PC-9 (cell line): ENCODE measurements at places on chromosomes 12 and 14. TPM values are rescaled to one million over a fixed set of nuclear protein-coding genes. Genes with fewer than 3 reads are reported as not detected.

The SLC16A7 gene
- total RNA-seq, result 2.7 and 5.0 TPM in 2 replicates

The GPR68 gene
- total RNA-seq, result not detected in 2 replicates

The PALS1 gene
- 73.7 and 94.7 TPM in 2 replicates for total RNA-seq

The CACNA2D4 gene
- total RNA-seq, result 0.45 TPM in 1 of 2 replicates, not detected in the other

The CLECL1 gene
- not detected in 2 replicates for total RNA-seq

The FOXA1 gene
- 35.4 and 42.6 TPM in 2 replicates for total RNA-seq

The ADCY6 gene
- 48.3 and 61.9 TPM in 2 replicates for total RNA-seq

The TAS2R42 gene
- not detected in 2 replicates for total RNA-seq

DNA sequence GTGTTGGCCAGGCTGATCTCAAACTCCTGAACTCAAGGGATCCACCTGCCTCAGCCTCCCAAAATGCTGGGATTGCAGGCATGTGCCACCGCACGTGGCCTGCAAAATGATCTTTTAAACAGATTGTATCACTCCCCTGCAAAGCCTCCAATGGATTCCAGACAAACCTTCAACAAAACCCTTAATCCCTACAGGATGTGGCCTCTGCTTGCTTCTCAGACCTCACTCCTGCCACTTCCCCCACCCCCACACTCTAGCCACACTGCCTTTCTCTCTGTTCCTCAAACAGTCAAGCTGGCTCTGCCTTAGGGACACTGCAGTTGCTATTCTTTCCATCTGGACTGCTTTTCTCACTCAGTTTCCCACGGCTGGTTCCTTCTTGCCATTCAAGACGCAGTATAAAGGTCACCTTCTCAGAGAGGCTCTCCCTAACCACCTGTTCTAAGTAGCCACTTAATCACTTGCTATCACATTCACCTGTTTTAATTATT lies 47.3 kb upstream of the TMED10 start:
- peak overlapping the region; percentile 42 for H3K27ac ChIP-seq
- peaks cover 62% of the 10 kb centered on the region for H3K4me1 ChIP-seq
- no peak overlapping the region for H3K4me3 ChIP-seq
- peak; percentile 41 for DNase-seq
- H3K27me3 ChIP-seq, result no peaks in the 10 kb centered on the region

- H3K27ac ChIP-seq, result no peak overlapping the region
- no peaks in the 10 kb centered on the region for H3K36me3 ChIP-seq
- peaks cover 28% of the 10 kb centered on the region; the same call in 1 of the 2 replicates for H3K27me3 ChIP-seq
- no peak for DNase-seq
- H3K4me3 ChIP-seq, result no peak overlapping the region
Measured at GRCh38 chr14:89260898-89261297, 156.1 kb downstream of the FOXN3 start.

GRCh38 chr12:72072592-72073212 lies 134.1 kb downstream of the TPH2 start:
- no peaks in the 10 kb centered on the region for H3K27me3 ChIP-seq
- DNase-seq, result no peak

- no peak overlapping the region for H3K4me3 ChIP-seq
- DNase-seq, result no peak
- no peaks in the 10 kb centered on the region for H3K36me3 ChIP-seq
- H3K4me1 ChIP-seq, result no peaks in the 10 kb centered on the region
- no peaks in the 10 kb centered on the region for H3K27me3 ChIP-seq
Measured at GRCh38 chr14:79161571-79161970, 991.4 kb downstream of the NRXN3 start.

DNA sequence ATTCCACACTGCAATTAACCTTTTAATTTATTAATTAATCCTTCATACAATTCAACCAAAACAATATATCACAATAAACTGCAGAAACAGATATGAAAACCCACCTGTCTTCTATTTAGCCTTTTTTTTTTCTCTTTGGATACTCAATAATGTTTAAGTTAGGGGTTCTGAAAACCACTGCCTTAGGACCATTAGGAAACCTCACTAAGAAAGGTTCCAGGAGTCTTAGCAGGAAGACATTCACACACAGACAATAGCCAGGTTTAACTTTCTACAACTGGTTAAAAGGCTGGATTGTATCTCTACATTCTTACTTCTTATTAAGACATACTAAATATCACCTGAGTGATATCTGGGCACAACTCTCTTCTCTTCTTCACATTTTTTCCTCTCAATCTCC lies 3.3 kb downstream of the SEC23A start:
- no peak overlapping the region for H3K4me3 ChIP-seq
- DNase-seq, result no peak
- H3K27me3 ChIP-seq, result no peaks in the 10 kb centered on the region

- no peak for DNase-seq
- H3K4me1 ChIP-seq, result peaks cover 31% of the 10 kb centered on the region
- H3K36me3 ChIP-seq, result no peaks in the 10 kb centered on the region
- no peaks in the 10 kb centered on the region for H3K27me3 ChIP-seq
- peak overlapping the region; percentile 46 for H3K27ac ChIP-seq
- no peak overlapping the region for H3K4me3 ChIP-seq
Measured at GRCh38 chr12:38547586-38547985, 231.0 kb downstream of the ALG10B start.

DNA sequence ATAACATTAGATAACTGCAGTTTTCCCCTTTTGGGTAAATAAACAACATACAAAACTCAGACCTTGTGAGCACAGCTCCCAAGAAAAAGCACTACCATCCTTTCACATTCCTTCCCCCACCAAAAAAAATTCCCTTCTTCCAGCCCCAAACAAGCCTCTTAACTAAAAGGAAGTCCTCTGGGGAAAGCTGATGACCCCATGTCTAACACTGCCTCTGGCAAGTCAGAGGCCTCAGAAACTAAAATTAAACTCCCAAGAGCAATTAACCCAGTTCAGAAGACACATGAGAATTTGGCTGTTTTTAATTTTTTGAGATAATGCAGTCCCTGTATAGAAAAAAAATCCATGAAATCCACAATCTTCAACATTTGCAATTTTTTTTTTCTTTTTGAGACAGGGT lies 127.7 kb downstream of the SPTSSA start:
- H3K4me1 ChIP-seq, result peaks cover 19% of the 10 kb centered on the region
- DNase-seq, result no peak
- H3K27ac ChIP-seq, result no peak overlapping the region
- no peak overlapping the region for H3K4me3 ChIP-seq
- no peaks in the 10 kb centered on the region for H3K27me3 ChIP-seq
- no peaks in the 10 kb centered on the region for H3K36me3 ChIP-seq

GRCh38 chr12:2054091-2055018 lies 1.6 kb downstream of the CACNA1C start:
- DNase-seq, result no peak
- no peak overlapping the region for H3K4me3 ChIP-seq
- H3K27ac ChIP-seq, result no peak overlapping the region
- H3K36me3 ChIP-seq, result no peaks in the 10 kb centered on the region

GRCh38 chr12:105705765-105706164 lies 375.3 kb downstream of the C12orf75 start:
- no peaks in the 10 kb centered on the region for H3K36me3 ChIP-seq
- no peak overlapping the region for H3K4me3 ChIP-seq
- H3K27ac ChIP-seq, result no peak overlapping the region
- no peaks in the 10 kb centered on the region for H3K27me3 ChIP-seq
- peaks cover 17% of the 10 kb centered on the region for H3K4me1 ChIP-seq

- no peaks in the 10 kb centered on the region for H3K27me3 ChIP-seq
- DNase-seq, result no peak
- H3K4me1 ChIP-seq, result no peaks in the 10 kb centered on the region
Measured at GRCh38 chr14:30935445-30935844, 61.1 kb downstream of the COCH start.

GRCh38 chr14:88831284-88831683 lies 6.8 kb downstream of the TTC8 start:
- H3K27ac ChIP-seq, result no peak overlapping the region
- no peaks in the 10 kb centered on the region for H3K27me3 ChIP-seq
- H3K4me3 ChIP-seq, result no peak overlapping the region
- H3K36me3 ChIP-seq, result no peaks in the 10 kb centered on the region
- H3K4me1 ChIP-seq, result no peaks in the 10 kb centered on the region

GRCh38 chr12:12663644-12664294 lies 32.2 kb downstream of the GPR19 start:
- H3K27ac ChIP-seq, result no peak overlapping the region
- no peaks in the 10 kb centered on the region for H3K27me3 ChIP-seq

- H3K4me3 ChIP-seq, result no peak overlapping the region
- peaks cover 15% of the 10 kb centered on the region for H3K4me1 ChIP-seq
- H3K27me3 ChIP-seq, result no peaks in the 10 kb centered on the region
- H3K27ac ChIP-seq, result no peak overlapping the region
Measured at GRCh38 chr12:116537101-116537904, 21.9 kb upstream of the MAP1LC3B2 start.

- no peak for DNase-seq
- no peak overlapping the region for H3K27ac ChIP-seq
- H3K4me1 ChIP-seq, result no peaks in the 10 kb centered on the region
- H3K4me3 ChIP-seq, result no peak overlapping the region
Measured at GRCh38 chr12:108047071-108047550, 82.0 kb upstream of the WSCD2 start.

DNA sequence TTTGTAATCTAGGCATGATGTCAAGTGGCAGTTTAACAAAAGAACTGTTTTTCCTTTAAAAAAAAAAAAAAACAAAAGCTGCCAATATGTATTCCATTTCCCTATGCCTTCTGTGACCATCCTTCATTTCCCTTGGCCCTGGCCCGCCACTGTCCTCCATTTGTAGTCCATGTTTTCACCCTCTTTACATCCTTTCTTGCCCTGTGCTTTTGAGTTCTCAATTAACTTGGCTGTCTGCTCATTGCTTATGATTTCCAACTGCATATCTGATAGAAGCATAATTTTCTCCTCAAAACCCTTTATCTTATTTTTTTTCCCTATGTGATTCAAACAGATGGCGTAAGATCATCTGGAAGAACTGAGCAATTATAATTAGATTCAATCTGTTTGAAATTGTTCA lies 297.5 kb downstream of the NAV3 start:
- no peaks in the 10 kb centered on the region for H3K4me1 ChIP-seq
- no peak for DNase-seq
- no peak overlapping the region for H3K4me3 ChIP-seq
- H3K36me3 ChIP-seq, result no peaks in the 10 kb centered on the region
- no peaks in the 10 kb centered on the region for H3K27me3 ChIP-seq
- H3K27ac ChIP-seq, result no peak overlapping the region

- H3K4me3 ChIP-seq, result peak overlapping the region; percentile 38; the same call in 1 of the 2 replicates
- peaks cover 81% of the 10 kb centered on the region for H3K4me1 ChIP-seq
- no peaks in the 10 kb centered on the region for H3K36me3 ChIP-seq
- peak overlapping the region; percentile 92 for H3K27ac ChIP-seq
- peak; percentile 72 for DNase-seq
Measured at GRCh38 chr14:35335388-35336092, 43.4 kb downstream of the PSMA6 start.

GRCh38 chr12:49017891-49018260 lies 700 bp downstream of the PRKAG1 start:
- no peak for DNase-seq
- peaks cover 14% of the 10 kb centered on the region for H3K4me1 ChIP-seq
- no peaks in the 10 kb centered on the region for H3K36me3 ChIP-seq
- H3K27me3 ChIP-seq, result no peaks in the 10 kb centered on the region
- peak overlapping the region; percentile 91 for H3K27ac ChIP-seq

GRCh38 chr12:109347589-109347988 lies at the start of gene MYO1H:
Gene MYO1H (plus strand): TSS chr12:109347900. CDS start chr12:109347961, 61 bp downstream.
- no peaks in the 10 kb centered on the region for H3K4me1 ChIP-seq
- no peaks in the 10 kb centered on the region for H3K36me3 ChIP-seq
- peaks cover 39% of the 10 kb centered on the region for H3K27me3 ChIP-seq
- no peak within 1 kb of the TSS for H3K27ac ChIP-seq

GRCh38 chr14:66824251-66824650 lies 316.3 kb downstream of the GPHN start:
- no peaks in the 10 kb centered on the region for H3K27me3 ChIP-seq
- no peak overlapping the region for H3K27ac ChIP-seq
- no peak overlapping the region for H3K4me3 ChIP-seq
- H3K4me1 ChIP-seq, result no peaks in the 10 kb centered on the region
- no peaks in the 10 kb centered on the region for H3K36me3 ChIP-seq

- no peak overlapping the region for H3K4me3 ChIP-seq
- no peaks in the 10 kb centered on the region; the same call in 1 of the 2 replicates for H3K36me3 ChIP-seq
- DNase-seq, result peak; percentile 67
- peak overlapping the region; percentile 11 for H3K27ac ChIP-seq
- H3K4me1 ChIP-seq, result peaks cover 15% of the 10 kb centered on the region
Measured at GRCh38 chr14:63492391-63492790, 50.8 kb downstream of the PPP2R5E start.

DNA sequence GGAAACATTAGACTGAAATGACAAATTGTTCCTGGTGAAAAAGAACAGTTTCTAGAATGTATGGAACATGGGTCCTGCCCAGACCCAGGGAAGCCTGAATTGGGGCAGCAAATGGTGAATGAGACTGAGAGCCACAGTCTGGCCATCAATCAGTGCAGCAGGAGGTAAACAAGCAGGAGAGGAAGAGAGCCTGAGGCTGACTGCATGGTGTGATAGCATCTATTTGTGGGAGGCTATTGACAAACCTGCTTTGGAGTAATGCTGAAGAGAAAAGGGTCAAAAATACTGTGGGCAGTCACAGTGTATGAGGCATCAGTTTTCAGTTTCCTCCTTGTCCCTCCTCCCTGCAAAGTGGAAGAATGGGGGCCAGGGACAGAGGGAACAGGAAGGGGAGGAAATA lies 136.8 kb downstream of the ANKS1B start:
- no peak for DNase-seq
- no peaks in the 10 kb centered on the region for H3K4me1 ChIP-seq
- no peaks in the 10 kb centered on the region for H3K36me3 ChIP-seq
- H3K27me3 ChIP-seq, result no peaks in the 10 kb centered on the region
- no peak overlapping the region for H3K27ac ChIP-seq
- no peak overlapping the region for H3K4me3 ChIP-seq

DNA sequence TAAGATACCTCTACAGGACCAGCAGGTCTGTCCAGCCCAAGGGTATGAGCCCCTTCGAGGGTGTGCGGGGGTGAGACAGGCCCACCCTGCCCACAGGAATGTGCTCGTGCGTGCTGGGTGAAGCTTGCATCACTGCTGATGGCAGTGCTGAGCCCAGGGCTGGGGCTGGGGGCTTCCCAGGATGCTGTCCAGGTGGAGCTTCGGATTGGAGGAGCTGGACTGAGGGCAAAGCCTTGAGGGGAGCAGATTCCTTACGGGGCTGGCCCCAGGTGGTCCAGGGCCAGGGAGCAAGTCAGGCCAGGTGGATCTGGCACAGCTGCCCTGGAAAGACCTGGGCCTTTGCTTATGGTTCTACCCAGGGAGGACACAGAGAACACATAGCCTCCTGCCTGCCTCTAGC lies 2.5 kb upstream of the KRT85 start:
- no peaks in the 10 kb centered on the region for H3K27me3 ChIP-seq
- H3K4me1 ChIP-seq, result peaks cover 9% of the 10 kb centered on the region
- DNase-seq, result no peak
- H3K27ac ChIP-seq, result no peak overlapping the region
- H3K36me3 ChIP-seq, result no peaks in the 10 kb centered on the region

GRCh38 chr14:77377502-77377844 lies 294 bp downstream of the SAMD15 start:
- DNase-seq, result no peak
- no peaks in the 10 kb centered on the region for H3K27me3 ChIP-seq
- peak overlapping the region; percentile 82 for H3K4me3 ChIP-seq
- H3K27ac ChIP-seq, result no peak overlapping the region
- peaks cover 19% of the 10 kb centered on the region for H3K4me1 ChIP-seq
- H3K36me3 ChIP-seq, result no peaks in the 10 kb centered on the region
